ENCODE measurements at places on chromosomes 2 and 18.

DNA sequence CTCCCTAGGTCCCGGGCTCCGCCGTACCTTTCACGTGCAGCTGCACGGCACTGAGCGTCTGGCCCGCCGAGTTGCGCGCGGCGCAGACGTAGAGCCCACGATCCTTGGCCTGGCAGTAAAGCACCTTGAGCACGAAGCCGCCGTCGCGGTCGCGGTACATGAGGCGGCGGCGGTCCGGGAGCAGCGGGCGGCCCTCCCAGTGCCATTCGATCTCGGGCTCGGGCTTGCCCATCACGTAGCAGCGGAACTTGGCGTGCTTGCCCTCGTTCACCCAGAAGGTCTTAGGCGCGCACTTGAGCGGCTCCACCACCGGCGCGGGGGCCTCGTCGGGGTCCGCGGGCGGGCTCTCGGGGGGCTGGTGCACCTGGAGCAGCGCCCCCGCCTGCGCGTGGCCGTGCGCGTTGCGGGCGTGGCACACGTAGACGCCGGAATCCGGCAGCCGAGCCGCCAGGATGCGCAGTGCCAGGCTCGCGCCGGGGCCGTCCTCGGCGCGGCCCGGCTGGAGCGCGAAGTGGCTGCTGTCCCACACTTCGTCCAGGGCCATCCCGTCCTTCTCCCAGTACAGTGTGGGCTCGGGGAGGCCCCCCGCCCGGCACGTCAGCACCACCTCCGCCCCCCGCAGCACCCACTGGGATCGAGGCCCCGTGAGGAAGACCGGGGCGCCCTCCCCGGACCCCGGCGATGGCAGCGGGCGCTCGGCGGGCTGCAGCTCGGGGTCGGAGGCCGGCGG is 980 bp downstream of the OBSL1 start:
- DNase-seq, result no peak

- DNase-seq, result peak; percentile 44
Observed at GRCh38 chr18:45722899-45723298, 1.1 kb upstream of the SLC14A1 start.

DNA sequence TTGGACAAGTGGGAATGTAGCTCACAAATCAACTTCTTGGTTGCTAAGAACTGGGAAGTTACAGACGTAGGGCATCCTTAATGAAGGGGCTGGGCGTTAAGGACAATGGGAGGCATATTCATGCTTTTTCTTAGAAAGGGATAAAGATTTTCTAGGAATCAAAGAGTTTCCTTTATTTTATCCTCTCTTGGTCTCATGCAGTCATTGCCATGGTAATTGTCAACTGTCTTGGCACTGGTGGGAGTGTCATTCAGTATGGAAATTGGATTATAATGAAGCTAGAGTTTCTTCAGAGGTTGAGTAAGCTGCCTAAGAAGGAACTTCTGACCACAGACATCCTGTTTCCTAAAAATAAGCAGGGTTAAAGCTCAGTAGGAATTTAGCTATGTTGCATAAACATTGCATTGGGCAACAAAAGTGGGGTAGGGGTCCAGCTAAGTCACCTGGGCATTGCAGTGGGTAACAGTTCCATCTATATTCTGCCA is 114.0 kb downstream of the LYPD6B start:
- no peak for DNase-seq

- no peak for DNase-seq
Observed at GRCh38 chr2:430291-431040, 142.6 kb upstream of the ALKAL2 start.

GRCh38 chr2:6828299-6828584 is 37.5 kb downstream of the CMPK2 start:
- DNase-seq, result no peak

GRCh38 chr2:121910139-121910538 is 154.7 kb downstream of the TSN start:
- no peak for DNase-seq

- no peak for DNase-seq
Observed at GRCh38 chr2:70842401-70842800, 6.8 kb upstream of the CD207 start.

GRCh38 chr2:128605421-128605820 is 286.8 kb upstream of the HS6ST1 start:
- DNase-seq, result no peak

- DNase-seq, result no peak
Observed at GRCh38 chr2:46305767-46306166, 8.6 kb downstream of the EPAS1 start.

DNA sequence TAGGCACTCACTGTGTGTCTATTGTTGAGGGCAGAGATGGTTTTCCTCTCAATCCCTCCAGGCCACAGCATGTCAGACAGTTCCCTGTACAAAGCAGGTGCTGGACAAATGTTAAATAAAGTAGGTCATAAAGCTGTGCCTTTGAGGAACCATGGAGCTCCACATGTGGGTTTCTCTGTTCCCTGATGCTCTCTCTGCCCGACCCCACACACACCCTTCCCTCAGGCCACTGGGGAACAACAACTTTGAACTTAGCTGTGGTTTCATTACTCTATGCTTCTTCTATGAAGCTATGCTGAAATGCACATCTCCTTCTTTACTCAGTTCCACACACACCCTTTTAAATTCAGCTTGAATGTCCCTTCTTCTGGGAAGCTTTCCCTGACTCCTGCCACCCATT is 415.3 kb downstream of the HRH4 start:
- DNase-seq, result no peak

DNA sequence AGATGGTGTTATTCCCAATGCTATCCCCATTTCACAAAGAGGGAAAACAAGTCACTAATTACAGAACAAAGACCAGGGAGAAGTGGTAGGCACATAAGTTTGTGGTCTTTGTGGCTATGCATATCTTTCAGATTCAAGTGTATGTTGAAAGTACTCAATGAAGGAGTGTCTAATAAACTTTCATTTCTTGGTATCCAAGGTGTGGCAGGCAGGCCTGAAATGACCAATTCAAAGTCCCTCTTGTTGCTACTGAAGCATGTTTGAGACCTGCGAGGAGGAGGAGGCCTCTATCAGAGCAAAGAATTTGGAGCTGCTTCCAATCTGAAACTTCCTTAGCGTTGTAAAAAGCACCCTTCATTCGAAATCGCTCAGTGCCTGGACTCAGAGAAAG is 60.9 kb upstream of the KLF7 start:
- no peak for DNase-seq

DNA sequence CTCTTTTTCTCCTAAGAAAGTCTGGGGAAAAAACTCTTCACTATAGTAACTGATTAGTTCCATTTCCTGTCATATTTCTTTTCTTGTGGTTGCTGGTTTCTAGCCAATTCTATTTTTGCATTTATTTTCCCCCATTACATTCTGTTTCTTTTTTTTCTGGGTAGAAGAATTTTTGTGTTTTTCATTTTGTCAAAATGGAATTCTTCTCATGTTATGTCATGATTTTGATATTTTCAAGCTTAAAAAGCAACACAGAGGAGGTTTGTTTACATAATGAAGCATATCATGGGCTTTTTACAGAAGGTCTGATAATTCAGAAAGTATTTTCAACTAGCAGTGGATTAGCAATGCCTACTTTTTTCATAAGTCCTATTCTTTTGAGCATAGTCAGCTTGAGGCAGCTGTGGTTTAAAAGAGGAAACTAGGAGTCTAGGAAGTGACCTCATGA is 102.0 kb downstream of the MAP2 start:
- DNase-seq, result no peak

GRCh38 chr2:6923319-6923718 is 6.1 kb downstream of the RNF144A start:
- DNase-seq, result no peak

- DNase-seq, result no peak
Observed at GRCh38 chr2:42309366-42309765, 51.7 kb downstream of the COX7A2L start.

DNA sequence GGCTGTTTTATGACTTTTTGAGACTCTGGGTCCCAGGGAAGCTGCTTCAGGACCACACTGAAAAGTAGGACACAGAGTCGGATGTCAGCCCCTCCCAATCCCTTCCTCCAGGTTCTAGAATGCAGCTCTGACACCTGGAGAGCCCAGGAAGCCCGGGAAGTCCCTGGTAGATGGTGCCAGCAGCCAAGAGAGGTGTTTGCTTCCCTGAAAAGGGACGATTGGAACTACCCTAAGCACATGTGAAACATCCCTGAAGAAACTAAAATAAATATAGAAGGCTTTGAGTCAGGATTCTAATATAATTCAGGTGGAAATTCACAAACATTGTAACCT is 163.2 kb upstream of the CYRIA start:
- DNase-seq, result no peak

DNA sequence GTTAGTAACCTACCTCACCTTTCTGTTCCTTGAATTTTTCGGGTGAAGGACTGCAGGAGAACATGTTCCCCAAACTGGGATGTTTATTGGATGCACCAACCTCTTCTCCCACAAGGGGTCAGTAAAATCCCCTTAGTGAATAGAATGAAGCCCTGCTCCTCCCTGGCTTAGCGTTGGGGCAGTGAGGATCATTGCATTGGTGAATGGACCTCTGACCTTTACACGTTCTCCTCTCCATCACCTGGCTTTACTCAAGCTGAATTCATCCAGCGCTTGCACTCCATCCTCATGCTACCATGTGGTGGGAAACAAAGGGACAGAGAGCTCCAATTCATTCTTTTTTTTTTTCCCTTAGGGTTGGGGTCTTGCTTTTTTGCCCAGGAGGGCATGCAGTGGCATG is 157.2 kb downstream of the MIB1 start:
- no peak for DNase-seq

- no peak for DNase-seq
Observed at GRCh38 chr18:40524881-40525280, 1430.2 kb upstream of the PIK3C3 start.

GRCh38 chr2:162013514-162014475 is 60.2 kb downstream of the DPP4 start:
- no peak for DNase-seq

DNA sequence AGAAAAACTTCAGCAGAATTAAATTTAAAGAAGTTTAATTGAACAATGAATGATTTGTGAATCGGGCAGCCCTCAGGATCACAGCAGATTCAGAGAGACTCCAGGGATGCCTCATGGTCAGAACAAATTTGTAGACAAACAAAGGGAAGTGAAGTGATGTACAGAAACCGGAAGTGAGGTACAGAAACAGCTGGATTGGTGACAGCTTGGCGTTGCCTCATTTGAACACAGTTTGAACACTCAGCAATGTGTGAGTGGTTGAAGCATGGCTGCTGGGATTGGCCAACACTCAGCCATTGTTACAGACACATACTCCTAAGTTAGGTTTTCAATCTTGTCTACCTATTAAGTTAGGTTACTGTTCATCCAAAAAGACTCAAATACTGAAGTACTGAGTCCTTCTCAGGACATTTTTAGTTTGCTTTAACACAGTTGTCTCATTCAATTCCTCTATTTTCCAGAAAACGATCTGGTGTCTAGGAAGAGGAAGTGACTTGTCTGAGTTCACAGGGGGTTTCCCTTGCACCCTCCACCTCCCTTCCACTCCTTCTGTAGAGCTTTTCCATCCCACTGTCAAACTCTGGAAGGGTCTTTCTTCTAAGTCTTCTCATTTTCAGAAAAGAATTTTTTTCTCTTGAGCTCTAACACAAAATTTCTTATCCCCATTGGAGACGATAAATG is 137.9 kb downstream of the SLC4A3 start:
- no peak for DNase-seq

DNA sequence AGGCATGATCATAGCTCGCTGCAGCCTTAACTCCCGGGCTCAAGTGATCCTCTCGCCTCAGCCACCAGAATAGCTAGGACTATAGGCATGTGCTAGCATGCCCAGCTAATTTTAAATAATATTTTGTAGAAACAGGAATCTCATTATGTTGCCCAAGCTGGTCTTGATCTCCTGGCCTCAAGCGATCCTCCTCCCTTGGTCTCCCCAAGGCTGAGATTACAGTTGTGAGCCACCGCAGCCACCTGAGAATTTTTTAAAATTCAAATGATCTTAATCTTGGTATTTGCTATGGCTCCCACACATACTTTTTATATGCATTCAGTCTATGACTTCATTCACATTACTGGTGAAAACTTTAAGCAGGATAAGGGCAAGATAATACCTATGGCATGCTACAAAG is 13.1 kb downstream of the KRCC1 start:
- DNase-seq, result no peak

GRCh38 chr2:128777196-128778035 is 458.7 kb upstream of the HS6ST1 start:
- DNase-seq, result no peak

GRCh38 chr2:187194049-187194448 is 254.0 kb downstream of the CALCRL start:
- no peak for DNase-seq

GRCh38 chr2:64225491-64225890 is 81.3 kb upstream of the PELI1 start:
- no peak for DNase-seq

DNA sequence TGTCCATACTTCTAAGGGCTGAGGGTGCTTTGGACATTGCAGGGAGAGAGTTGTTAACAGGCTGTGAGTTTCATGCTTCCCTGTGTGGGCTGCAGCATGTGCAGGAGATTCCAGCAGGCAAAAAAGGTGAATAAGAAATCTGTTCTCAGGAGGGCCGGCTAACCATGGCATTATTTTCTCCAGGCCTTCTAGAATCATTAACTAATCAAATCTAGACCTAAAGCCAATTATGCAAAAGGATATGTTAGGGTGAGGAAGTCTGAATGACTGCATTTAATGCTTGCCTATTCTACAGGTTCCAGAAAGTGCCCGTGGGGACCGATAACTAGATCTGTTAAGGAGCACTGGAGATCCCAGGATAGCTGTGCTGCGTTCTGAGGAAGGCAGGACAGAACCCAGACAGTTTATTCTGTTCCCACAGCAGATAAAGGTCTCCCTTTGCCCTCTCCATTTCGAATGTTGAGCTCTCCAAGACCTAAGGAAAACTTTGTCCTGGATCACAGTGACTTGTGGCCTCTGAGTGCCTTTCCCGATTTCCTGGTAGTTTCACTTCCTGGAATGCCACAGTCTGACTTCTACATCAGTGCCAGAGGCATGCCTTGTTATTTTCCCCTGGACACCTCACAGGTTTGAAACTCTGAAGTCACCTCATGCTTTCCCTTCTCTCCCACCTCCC is 50.0 kb upstream of the ZFP36L2 start:
- no peak for DNase-seq

- no peak for DNase-seq
Observed at GRCh38 chr2:54979321-54980044, 70.8 kb downstream of the RTN4 start.

DNA sequence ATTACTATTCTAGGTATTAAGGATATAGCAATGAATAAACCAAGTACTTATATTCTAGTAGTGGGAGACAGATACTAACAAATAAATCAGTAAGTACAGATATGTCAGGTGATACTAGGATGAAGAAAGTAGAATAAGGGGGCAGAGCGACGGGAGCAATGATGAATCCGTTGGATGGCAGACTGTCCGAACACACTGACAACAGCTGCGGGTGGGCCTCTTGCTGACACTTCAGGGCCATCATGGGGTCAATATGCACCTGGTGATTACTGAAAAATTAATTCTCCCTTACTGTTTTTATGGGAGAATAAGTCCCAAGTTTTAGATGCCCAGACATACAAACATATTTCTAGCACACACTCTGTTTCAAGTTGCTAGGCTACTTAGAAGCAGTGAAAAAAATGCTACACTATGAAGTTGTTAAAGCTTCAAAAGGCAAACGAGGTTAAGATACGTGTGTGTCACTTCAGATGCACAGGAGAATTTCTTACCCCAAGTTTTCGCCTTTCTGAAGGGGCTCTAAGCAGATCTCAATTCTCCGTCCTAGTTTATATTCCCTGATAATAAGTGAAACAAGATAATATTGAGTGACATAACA is 78.7 kb downstream of the USP40 start:
- DNase-seq, result no peak
